HFFc6 (cell line): ENCODE measurements at places on chromosomes 6 and 20. TPM values are rescaled to one million over a fixed set of nuclear protein-coding genes. Genes with fewer than 3 reads are reported as not detected.

GRCh38 chr20:34045294-34045693 lies 51.6 kb downstream of the RALY start:
- no peak overlapping the region for H3K27ac ChIP-seq
- peaks cover 10% of the 10 kb centered on the region; the same call in 1 of the 2 replicates for H3K4me1 ChIP-seq
- H3K36me3 ChIP-seq, result no peaks in the 10 kb centered on the region
- DNase-seq, result no peak

GRCh38 chr6:48111143-48111506 lies at the start of gene PTCHD4:
PTCHD4 (minus strand) TSS chr6:48111197; CDS start chr6:48068957, 42,240 bp downstream.
- peak; percentile 9 for DNase-seq
- peak within 1 kb of the TSS; percentile 91 for H3K4me3 ChIP-seq
- H3K27me3 ChIP-seq, result peaks cover 3% of the 10 kb centered on the region; the same call in 1 of the 2 replicates
- H3K36me3 ChIP-seq, result peaks cover 6% of the 10 kb centered on the region; the same call in 1 of the 2 replicates
- peak within 1 kb of the TSS; percentile 93 for H3K27ac ChIP-seq

- no peaks in the 10 kb centered on the region for H3K36me3 ChIP-seq
- H3K27ac ChIP-seq, result no peak overlapping the region
- no peak for DNase-seq
- H3K4me1 ChIP-seq, result no peaks in the 10 kb centered on the region
- H3K27me3 ChIP-seq, result peaks cover 3% of the 10 kb centered on the region; the same call in 1 of the 2 replicates
- no peak overlapping the region for H3K4me3 ChIP-seq
These were observed 193.7 kb downstream of the GJA10 start for GRCh38 chr6:90088009-90088408.

Gene MUCL3
- total RNA-seq, result not detected in 3 replicates
